ENCODE measurements at places on chromosomes 4 and X.

GRCh38 chr4:72295966-72296557 is 264.3 kb downstream of the NPFFR2 start:
- DNase-seq = peak; percentile 58

GRCh38 chr4:112312610-112313239 is 15.6 kb downstream of the ALPK1 start:
- DNase-seq = peak; percentile 48

- no peak for DNase-seq
Observed at GRCh38 chrX:116930311-116930710, 467.5 kb upstream of the CT83 start.

DNA sequence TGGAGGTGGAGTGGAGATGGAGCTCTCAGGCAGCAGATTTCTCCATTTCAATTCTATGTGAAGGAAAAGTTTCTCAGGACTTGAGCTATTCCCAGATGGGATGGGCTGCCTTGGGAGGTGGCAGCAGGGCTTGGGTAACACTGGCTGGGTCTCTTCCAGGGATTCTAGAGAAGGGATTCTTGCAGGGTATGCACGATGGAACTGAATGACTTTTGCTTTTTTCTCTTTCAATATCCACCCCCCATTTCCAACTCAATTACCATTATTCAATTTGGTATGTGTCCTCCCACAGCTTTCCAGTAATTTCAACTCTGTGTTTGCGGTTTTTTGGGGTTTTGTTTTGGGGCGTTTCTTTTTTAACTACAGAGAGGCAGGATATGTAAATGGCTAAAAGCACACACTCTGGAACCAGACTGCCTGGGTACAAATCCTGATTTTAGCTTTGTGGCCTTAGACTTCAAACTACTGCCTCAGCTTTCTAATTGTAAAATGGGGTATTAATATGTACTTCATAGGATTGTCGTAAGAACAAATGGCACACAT is 228.8 kb downstream of the EVC2 start:
- no peak for DNase-seq

DNA sequence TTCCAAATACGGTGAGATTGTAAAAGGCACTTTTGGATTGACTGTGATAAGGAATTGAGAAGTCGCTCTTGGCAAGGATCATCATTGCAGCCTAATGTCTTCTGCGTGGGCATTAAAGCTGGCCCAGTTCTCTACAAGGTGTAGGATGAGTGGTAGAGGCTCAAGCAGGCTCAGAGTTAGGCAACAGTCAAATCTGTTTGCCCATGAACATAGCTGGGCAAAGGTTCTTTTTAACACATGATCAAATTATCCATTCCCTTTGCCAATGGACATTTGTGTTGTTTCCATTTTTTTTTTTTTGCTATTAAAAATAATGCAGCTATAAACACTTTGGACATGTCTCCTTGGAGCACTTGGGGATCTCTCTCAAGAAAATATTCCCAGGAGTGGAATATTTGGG is 229.1 kb upstream of the FAT1 start:
- no peak for DNase-seq

GRCh38 chr4:110034026-110034393 is 121.3 kb downstream of the EGF start:
- DNase-seq = no peak

DNA sequence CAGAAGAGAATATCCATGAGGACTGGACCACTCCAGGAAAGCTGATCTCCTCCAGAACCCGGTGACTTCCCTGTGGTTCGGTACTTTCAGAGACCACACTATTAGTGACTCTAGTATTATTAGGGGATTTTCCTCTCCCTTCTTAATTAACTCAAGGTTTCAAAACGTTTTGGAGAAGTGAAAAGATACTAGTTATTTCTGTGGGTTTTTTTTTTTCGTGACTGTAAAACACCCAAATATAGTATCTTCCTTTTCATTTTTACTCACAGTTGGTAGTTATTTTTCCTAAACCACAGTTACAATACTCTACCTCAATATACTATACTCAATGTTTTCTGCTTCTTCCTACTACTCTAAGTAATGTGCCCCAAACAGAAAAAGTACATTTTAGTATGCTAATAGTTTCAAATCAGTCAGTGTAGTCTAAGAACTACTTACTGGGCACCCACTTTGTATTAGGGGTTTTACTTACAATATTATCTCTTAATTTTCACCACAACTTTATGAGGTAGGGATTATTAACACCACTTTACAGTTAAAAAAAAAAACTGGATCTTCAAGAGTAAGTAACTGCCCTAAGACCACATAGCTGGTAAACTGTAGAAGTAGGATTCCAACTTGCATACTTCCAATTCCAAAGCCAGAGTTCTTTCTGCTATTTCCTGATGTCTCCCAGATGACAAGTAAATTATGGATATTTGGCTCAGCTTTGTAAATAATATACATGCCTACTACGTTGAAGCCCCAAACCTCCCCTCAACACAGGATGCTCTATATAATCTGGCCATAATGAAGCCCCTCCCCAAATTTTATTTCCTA is 45.0 kb downstream of the SLC9A7 start:
- peak; percentile 30 for DNase-seq

DNA sequence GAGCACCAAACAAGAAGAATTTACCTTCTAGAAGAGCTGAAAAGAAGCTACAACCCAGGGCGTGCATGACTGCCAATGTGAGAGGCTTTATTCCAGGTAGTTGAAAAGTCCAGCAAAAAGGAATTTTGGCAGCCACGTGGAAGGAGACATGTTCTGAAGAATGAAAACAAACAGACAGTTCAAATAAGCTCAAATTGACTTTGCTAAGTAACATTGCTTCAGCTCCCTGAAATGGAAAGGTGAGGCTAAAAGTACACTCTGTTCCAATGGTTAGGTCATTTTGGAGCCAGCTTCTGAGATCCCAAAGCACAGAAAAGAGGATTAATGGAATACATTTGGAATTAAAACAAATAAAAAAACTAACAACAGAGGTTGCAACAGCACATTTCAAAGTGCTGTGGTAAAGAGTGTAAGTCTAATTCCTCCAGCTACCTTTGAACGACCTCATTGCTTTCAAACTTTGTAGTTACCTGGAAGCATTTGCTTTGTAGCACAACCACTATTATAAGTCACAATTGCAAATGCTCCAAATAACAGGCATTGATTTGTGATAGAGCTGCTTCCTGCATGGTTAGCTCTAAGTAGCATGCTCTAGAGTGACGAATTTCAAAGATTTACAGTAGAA is 405.3 kb upstream of the EDA2R start:
- no peak for DNase-seq

DNA sequence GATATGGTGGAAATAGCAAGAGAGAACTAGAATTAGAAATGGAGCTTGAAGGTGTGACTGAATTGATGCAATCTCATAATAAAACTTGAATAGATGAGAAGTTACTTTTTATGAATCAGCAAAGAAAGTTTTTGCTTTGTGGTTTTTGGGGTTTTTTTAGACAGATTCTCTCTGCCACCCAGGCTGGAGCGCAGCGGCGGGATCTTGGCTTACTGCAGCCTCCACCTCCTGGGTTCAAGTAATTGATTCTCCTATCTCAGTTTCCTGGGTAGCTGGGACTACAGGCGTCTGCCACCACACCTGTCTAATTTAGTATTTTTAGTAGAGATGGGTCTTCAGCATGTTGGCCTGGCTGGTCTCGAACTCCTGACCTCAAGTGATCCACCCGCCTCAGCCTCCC is 23.7 kb upstream of the NEIL3 start:
- DNase-seq = no peak

GRCh38 chr4:158316264-158316663 is 106.0 kb downstream of the TMEM144 start:
- DNase-seq = no peak

DNA sequence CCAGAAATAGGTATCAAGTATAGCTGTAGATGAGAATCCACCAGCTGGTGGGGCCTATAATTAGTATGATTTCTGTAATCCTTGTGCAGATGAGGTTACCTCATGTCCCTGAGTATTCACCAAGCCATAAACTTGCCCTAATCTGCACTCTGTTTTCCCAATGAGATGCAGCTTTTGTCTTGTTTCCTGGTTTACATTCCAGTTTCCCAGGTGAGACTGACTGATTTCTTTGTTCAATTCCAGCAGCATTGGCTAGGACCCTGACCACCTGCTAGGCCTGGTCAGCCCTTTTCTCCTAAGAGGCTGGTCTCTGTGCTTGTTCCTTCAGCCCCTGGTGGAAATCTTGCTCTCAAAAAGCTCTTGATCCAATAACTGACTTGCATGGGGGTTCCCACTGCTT is 44.6 kb downstream of the GABRB1 start:
- no peak for DNase-seq

DNA sequence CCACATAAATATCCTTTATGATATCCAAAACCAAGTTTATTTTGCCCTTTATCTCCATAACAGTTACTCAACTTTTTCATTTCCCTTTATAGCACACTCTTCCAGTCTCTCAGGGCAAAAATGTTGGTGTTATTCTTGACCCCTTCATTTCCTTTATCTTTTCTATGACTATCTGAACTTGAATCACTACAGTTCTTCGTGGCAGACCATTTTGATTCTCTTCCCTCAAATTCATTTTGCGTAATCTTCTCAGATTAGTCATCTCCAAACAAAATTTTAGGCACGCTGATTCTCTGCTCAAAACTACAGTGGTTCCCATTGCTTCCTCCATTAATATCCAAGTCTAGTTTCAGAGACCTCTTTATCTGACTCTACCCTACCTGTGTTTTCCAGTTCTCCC is 26.1 kb downstream of the RUFY3 start:
- no peak for DNase-seq

DNA sequence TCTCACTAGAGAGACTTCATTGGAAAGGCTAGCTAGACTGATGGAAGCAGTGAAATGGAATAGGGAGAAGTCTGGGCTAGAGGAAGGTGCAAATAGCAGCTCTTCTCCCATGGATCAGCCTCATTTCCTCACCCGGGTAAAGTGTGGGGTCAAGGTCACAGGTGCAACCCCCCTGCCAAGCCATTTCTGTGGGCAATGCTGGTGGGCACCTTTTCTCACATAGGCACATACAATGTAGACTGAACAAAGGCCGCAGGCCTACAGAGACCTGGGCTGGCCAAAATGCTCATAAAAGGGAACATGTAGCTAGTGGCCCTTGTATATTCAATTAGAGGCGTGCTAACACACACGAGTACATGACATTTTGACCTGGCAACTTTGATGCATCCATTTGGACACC is 71.5 kb upstream of the EFNB1 start:
- DNase-seq = no peak

DNA sequence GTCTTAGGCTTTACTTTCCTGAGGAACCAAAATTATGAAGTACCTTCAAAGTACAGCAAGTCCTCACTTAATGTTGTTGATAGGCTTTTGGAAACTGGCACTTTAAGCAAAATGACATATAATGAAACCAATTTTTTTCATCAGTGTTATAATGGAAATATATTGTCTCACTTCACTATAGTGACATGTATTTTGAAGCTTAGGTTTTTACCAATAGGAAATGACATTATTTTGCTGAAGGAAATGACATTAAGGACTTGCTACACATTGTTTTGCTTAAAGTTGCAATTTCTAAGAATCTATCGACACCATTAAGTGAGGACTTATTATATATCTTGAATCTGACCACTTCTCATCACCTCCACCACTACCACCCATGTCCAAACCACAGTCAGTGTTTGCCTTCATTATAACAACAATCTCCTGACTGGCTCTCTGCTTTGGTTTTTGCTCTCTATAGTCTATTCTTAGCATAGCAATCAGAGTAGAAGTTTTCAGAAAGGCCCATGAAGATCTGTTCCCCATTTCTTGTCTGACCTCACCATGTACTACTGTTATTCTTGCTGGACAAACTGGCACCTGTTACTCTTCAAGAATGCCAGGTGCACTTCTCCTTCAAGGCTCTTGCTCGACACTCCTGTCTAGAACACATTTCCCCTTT is 311.2 kb downstream of the BMPR1B start:
- peak; percentile 34 for DNase-seq

DNA sequence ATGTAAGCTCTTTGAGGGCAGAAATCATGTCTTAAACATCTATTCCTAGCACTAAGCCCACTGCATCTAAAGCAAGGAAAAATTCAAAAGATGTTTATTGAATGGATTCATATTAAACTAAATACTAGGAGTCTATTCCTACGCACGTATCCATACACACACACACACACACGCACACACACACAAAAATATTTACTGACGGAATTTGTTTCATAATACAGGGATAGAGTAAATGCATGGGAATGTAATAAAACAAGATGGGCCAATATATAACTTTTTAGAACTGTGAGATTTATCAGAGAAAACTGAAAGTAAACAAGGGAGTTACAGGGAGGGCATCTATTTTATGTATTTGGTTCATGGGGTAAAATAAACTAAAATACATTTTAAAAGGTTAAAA is 57.6 kb downstream of the WDFY3 start:
- no peak for DNase-seq

DNA sequence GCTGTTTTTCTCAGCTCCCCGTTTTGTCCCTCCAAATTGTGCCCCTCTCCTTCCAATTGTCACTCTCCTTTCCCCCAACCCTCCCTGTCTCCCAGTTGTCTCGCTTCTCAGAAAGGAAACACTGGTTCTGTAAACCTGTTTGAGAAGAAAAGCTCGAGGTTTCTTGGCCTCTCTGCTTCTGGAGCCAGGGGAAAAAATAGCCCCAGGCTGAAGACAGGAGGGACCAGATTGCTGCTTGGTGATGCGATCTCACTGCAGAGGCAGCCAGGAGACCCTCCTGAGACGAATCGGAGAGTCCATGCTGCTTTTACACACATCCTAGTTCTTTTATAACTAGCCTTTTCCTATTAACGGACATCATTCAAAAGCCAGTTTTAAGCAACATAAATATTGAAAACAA is 21.2 kb downstream of the TRIML1 start:
- DNase-seq = no peak

DNA sequence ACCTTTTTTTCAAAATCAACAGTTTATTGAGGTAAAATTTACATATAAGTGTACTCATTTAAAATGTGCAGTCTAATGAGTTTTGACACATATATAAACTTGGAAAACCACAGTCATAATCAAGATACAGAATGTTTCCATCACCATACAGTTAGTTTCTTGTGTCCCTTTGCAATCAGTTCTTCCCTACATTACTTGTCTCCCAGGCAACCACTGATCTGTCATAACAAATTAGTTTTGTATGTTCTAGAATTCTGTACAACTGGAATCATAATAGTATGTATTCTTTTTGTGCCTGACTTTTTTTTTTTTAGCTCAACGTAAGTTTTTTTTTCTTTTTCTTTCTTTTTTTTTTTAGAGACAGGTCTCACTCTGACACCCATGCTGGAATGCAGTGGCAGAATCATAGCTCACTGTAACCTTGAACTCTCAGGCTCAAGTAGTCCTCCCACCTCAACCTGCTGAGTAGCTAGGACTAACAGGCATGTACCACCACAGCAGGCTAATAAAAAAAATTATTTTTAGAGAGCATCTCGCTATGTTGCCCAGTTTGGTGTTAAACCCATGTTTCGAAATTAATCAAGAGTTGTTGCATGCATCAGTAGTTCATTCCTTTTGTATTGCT is 26.9 kb downstream of the ARFIP1 start:
- DNase-seq = no peak
